ENCODE measurements at places on chromosomes 1 and 21.

DNA sequence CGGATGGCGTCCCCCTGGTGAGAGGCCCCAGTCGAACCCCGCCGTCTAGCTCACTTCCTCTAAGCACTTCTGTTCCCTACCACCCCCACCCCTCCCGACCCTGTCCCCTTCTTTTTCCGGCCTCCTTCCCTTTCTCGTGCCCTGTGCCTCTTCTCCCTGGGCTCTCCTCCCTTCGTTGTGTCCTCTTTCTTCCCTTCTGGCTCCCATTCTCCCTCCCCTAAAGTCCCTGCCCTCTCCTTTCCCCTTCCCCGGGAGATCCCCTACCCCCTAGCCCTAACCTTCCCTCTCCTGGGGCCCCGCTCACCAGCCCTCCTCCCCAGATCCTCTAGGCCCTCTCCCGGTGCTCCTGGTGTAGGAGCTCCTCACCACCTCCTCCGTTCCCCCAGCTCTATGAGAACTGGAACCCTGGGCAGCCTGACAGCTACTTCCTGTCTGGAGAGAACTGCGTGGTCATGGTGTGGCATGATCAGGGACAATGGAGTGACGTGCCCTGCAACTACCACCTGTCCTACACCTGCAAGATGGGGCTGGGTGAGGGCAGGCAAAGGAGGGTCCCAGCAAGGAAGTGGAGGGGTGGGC is 15.9 kb downstream of the BCAN start:
- no peak for DNase-seq

DNA sequence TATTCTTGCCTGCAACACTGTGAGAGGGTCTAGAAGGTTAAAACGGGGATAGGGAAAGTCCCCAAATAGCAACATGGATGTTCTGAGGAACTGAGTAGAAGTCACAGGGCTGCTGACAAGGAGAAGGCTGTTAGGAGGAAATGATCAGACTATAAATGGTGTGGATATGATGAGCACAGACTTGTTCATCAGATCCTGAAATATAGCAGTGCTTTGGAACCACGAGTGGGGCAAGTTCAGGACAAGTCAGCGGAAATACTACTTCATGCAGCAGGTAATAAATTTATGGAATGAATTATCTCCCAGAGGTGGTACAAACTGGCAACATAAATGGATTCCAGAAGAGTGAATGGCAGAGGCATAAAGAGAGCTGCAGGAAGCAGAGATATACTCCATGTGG is 3.2 kb upstream of the KIAA0040 start:
- no peak for DNase-seq

GRCh38 chr1:95627244-95627643 is 393.2 kb downstream of the RWDD3 start:
- no peak for DNase-seq

GRCh38 chr1:161483361-161483760 is 21.9 kb upstream of the FCGR2A start:
- DNase-seq = no peak

GRCh38 chr1:38586993-38587646 is 272.5 kb downstream of the RRAGC start:
- DNase-seq = peak; percentile 25

DNA sequence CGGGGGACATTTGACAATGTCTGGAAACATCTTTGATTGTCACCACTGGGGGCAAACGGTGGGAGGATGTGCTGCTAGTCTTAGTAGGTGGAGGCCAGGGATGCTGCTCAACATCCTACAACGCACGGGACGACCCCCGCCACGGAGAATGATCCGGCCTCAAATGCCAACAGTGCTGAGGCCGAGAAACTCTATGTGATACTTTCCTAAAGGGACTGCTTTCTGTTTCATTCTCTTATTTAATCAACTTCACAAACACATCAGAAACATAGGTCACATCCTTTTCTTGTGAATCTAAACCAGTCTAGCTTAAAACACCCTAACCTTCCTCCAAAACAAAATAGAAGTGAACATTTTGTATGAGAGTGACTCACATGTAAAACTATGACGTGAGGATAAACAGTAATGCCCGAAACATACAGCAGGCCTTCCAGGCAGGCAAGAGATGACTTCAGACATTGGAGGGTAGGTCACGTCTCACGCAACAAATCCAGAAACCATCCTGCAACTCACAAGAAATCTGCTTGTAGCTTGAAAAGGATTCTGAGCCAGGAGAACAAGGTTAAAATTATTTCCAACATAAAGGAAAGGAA is 37.2 kb upstream of the ETS2 start:
- DNase-seq = peak; percentile 49

- DNase-seq = no peak
These were observed 489.4 kb upstream of the ZP4 start for GRCh38 chr1:238380167-238380566.

DNA sequence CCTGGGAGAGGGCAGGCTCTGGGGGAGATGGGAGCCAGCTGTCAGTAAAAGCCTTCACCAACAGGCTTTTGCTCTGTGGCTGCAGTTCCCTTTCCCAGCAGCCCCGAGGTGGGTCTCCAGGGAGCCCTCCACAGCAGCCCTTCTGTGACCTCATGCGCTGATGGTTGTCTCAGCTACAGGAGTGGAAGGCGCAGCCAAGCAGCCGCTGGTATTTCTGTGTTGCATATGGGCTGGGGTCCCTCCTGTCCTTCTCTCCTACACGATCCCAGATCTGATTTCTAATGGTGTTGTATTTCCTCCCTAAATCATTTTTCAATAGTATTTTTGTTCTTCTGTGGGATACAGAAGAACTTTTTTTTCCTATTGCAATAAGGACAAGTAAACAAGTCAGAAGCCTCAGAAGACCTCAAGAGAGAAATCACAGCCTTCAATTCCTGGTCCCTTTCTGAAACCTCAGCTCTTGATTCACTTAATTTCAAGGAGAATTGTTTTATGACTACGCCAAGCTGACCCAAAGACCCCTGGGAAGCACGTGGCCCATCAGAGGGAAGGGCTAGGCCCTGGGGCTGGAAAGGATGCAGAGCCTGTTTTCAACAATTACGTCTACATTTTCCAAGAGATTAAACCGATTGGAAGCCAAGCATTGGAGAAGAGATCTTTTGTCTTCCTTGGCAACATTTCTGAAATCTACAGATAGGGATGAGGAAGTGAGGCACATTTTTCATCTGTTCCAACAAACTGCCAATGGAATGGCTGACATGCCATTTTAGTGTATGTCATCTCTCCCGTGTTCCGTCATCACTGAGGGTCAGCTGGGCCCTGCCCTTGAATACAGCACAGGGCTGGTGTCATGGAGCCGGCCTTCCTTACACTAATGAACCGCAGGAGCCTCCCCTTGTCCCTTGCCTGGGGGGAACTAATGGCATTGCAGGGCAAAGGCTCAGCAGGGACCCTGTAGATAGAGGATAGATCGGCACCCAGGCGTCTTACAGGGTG is 42.0 kb upstream of the SCCPDH start:
- DNase-seq = no peak

DNA sequence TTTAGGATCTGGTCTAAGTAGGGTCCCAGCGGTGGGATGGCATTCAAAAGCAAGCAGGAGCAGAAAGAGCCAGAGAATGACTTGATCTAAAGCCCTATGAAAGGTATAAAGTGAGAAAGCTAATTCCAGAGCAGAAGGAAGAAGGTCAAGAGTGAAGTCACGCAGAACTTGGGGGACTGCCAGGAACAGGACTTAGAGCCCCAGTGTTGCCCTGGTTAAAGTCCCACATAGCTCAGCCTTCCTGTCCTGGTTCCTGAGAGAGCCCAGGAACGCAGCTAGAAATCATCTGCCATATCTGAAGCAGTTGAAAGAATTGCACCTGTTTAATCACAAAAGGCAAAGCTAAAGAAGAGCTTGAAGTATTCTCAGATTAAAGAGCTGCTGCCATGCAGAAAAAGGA is 160.6 kb upstream of the ATP1B1 start:
- no peak for DNase-seq

DNA sequence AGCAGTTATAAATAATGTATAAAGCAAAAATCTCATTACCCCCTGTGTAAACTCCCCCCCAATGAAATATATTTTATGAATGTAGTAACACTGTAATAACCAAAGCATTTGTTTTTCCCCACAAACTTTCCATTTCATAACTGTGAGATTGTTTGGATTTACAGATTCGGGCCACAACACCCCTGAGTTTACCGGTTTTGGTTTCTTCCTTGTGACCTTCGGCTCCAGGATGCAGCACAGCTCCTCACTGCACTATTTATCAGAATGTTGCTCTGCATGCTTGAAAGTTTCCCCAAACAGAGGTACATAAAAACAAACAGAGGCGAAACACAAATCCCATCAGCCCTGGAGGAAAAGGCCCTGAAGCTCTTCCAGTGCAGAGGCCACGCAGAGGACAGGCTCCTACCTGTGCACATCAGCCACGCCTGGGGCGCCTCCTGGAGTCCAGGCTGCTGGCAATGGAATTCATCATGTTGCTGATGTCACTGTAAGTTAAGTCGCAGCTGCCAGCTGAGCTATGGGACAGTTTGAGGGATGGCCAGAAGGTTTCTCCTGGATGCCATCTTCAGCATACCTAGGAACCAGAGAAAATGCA is 122.0 kb downstream of the LMO4 start:
- no peak for DNase-seq

- no peak for DNase-seq
These were observed 249.3 kb upstream of the DUSP10 start for GRCh38 chr1:221991221-221991620.

DNA sequence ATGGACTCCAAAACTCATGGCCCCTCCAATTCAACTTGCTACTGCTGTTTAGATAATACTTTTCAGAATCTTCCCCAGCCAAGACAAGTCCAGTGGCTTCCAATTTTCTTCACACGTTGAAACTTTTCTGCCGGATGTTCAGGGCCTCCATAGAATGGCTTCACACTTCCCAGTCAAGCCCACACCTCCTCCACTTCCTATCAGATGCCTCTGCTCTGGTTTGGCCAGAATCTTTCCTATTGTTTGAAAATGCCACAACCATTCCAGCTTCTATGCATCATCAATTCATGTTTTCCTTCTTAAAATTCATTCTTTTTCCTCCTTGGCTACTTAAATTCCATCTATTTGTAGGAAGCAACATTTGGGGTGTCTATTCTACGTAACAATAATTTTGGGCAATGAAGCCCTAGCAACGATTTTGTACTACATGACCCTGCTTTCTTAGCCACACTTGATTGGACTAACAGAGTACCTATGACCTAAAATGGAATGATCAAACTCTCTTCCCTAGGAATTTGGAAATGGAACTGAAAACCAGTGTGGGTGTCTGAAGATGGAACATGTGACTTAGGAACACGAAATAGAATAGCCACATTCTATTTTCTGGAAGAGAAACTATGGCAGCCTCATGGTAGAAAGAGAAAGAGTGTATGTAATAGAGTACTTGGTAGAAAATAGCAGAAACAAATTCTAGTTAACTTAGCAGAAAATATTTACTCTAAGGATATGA is 74.1 kb upstream of the CNIH3 start:
- no peak for DNase-seq

GRCh38 chr1:100076319-100076718 is 56.4 kb downstream of the SASS6 start:
- no peak for DNase-seq

GRCh38 chr1:26375081-26375480 is 2.5 kb upstream of the ZNF683 start:
- no peak for DNase-seq
